ENCODE measurements at places on chromosomes 13 and 19.

DNA sequence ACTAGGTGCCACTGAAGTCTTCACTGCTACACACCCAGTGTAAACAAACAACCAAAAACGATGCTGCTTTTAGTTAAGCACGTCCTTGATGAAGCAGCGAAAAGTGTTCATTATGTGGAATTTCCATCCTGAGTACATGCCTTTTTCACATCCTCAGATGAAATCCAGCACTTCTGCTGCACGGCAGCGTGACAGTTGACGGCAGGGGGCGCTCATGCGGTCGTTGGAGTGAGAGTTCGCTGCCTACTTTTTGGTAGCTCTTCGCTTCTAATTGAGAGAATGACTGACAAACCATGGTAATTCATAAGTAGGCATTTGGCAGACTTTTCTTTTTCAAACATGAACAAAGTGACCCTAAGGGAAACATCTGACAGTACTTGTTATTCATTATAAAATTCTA lies 1124.9 kb downstream of the EFNB2 start:
- DNase-seq, result no peak

DNA sequence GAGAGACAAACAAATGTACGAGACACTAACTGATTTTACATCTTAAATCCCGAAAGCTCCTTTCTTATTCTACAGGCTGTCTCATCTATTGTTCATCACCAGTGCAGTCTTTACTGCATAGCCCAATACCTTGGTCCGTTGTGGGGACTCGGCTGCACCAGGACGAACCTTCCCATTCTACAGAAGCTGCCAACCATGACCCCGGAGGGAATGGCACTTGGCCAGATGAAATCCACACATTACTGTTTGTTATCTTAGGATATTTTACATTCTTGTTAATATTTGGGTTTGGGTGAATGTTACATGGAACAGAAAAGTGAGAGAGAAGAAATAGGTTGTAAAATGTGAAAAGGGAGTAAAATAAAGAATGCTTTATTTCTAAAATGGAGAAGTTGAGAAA lies 195.1 kb downstream of the RFC3 start:
- no peak for DNase-seq

DNA sequence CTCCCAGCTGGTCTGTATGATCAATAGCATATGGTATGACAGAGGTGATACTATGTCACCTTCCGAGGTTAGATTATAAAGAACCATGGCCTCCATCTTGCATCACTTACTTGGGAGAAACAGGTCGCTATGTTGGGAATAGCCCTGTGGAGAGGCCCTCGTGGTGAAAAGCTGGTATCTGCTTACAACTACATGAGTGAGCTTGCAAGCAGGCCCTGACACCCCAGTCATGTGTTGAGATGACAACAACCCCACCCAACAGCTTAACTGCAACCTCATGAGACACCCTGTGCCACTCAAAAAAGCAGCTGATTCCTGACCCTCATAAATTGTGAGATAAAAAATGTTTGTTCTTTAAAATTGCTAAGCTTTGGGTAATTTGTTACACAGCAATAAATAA lies 18.8 kb downstream of the MTRF1 start:
- no peak for DNase-seq

DNA sequence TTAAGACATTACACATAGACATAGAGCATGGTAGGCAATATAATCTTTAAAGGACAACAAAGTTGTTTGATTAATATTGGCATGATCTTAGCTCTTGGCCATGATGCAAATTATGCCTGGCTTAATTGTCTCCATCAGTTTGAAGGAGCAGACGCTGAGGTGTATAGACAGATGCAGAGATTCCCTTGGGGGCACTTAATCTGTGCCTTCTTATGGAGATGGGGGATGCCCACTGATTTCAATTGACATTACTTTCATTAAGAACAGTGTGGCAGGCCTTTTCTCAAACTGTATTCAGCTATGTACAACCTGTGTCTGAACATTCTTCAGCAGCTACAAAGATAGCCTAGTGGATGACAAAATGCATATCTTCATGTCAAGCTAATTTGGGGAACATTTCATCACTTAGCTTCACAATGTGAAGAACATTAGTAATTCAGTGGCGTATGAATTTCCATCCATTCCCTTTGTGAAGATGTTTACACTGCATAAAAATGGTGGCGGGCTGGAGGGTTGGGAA lies 85.3 kb upstream of the MYCBP2 start:
- no peak for DNase-seq

DNA sequence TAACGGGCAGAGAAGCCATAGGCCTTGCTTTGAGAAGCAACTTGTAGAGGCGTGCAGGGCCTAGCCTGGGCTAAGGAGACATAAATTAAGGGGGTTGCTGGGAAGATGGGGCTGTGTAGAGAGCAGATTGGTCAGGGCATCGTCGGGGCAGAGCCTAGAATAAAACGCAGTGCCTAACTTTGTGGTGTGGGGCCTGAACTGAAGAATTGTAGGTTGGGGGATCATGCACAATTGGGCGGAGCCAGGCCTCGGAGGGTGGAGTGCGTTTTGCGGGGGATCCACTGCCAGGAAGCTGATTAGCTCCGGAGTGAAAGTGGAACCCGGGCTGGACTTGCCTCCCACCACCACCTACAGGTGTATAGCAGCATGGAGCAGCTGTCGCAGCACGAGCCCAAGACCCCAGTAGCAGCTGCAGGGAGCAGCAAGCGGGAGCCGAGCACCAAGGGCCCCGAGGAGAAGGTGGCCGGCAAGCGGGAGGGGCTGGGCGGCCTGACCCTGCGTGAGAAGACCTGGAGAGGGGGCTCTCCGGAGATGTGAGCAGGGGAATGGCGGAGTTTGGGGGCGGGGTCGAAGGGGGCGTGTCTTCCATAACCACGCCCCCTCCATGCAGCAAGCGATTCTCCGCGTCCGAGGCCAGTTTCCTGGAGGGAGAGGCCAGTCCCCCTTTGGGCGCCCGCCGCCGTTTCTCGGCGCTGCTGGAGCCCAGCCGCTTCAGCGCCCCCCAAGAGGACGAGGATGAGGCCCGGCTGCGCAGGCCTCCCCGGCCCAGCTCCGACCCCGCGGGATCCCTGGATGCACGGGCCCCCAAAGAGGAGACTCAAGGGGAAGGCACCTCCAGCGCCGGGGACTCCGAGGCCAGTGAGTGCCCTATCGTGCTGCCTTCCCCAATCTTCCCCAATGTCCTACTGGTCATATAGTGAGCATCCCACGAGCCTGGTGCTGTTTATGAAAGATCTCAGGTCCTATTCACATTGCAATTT lies 13.8 kb downstream of the DNASE2 start:
- peak; percentile 96 for DNase-seq

GRCh38 chr19:30783936-30784335 lies 411.8 kb downstream of the ZNF536 start:
- peak; percentile 3 for DNase-seq
